GM23248 (cell line): ENCODE measurements at places on chromosomes 6 and 20.

DNA sequence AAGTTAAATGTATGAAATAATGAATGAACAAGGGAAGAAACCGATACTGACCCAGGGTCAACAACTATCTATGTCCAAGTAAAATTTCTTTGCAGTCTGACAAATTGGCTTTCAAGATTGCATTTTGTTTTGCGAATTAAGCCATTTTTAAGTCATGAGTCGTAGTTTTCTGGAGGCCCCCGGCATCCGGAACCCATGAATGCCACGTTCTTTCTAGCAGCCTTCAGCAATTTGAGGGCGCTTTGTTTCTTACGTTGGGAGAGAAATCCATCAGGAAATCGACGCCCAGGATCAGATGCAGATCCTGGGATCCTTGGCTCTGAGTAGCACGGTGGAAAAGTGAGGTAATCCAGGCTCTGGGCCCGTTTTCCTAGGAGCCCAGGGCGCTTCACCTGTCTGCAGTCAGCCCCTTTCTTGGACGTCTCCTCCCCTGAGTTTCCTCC lies 309 bp upstream of the ABRACL start:
- peak; percentile 72 for DNase-seq

DNA sequence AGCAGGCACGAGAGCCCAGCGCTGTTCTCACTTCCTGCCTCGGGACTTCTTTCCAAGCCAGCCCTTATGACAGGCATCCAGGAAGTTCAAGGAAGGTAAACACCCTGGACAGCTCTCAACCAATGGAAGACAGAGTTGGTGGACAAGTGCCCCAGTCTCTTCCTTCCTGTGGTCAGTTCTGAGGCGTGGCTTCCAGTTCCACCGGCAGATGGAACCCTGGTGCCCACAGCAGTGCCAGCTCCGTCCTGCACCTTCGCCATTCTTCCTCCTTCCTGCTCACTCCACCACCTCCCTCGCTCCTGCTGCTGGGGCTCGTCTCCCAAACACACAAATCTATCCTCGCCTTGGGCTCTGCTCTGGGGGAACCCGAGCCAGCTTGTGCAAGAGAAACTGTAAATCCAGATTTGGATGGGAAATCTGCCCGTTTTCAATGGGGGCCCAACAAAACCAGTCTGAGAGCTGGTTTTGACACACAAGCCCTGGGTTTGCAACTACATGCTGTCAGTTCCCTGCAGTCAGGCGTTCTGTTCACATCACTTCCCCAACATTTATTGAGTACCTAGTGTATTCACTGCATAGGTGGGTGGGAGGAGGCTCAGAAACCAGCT lies 162.7 kb downstream of the GRM4 start:
- peak; percentile 34 for DNase-seq

DNA sequence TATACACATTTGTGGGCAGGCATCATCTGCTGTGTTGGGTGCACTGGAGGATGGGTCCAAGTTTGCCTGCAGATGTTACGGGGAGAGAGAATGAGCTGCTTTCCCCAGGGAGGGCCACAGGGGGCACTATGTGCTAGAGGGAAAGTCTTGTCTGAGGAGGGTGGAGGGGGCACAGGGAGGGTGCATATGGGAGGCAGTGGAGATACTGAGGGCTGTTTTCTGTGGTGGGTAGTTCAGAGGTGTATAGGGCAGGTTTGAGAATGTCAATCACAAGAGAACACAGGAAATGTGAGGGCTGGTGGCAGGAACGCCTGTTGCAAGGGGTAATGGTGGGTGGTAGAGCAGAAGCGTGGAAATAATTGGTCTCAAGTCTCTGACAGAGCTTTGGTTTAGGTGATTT lies 7.7 kb upstream of the PTPRA start:
- no peak for DNase-seq

DNA sequence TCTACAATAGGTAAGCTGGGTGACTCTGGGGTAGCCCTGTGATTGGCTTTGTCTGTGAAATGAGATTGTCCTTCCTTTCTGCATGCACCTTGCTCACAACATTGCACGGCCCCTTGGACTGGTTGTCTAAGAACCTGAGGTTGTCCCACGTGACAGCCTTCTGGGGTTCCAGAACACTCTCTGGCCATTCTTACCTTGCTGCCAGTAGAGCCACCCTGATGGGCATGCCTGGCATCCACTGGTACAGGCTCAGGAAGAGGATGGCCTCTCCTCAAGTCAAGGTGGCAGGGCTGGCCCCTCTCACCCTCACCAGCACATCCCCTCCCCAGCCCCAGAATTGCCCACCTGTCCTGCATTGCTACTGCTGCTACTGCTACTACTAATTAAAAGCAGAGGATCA lies 335.0 kb downstream of the PACRG start:
- no peak for DNase-seq

- DNase-seq, result no peak
These were observed 9.8 kb downstream of the MAS1L start for GRCh38 chr6:29477923-29478450.

GRCh38 chr6:144606083-144606482 lies 320.9 kb downstream of the UTRN start:
- no peak for DNase-seq

DNA sequence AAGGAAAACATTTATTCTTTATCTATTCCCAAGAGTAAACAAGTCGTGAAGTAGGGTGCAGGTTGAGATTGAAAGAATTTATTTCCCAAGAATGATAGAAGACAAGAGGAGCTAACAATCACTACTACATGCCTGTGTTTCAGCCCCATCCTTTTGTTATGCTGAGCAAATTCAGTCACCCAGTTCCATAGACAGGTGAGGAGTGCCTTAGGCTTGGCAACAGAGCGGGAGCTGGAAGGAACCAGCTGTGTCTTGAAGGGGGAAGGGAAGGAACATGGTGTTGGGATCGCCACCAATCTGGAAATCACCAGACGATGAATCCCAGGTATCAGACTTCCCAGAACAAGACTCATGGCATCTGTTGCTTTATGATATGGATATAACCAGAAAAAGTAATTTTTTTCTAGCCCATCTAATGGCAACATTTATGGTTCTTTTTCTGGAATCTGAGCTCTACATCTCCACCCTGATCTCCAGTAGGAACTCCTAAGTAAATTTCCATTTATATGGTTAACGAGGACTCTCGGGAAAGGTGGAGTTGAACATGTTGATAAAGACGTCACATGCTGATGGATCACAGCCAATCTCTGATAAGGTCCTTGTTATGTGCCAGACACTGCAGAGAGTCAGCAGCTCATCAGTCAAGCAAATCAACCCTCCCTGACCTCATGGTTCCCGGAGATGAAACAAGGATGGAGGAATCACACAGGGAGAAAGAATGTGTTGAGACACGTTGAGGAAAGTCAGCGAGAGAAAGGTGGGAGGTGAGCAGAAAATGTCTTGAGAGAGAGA lies 344.9 kb downstream of the SMOC2 start:
- DNase-seq, result no peak

- peak; percentile 42 for DNase-seq
These were observed 348.1 kb downstream of the CDC5L start for GRCh38 chr6:44735630-44735963.

DNA sequence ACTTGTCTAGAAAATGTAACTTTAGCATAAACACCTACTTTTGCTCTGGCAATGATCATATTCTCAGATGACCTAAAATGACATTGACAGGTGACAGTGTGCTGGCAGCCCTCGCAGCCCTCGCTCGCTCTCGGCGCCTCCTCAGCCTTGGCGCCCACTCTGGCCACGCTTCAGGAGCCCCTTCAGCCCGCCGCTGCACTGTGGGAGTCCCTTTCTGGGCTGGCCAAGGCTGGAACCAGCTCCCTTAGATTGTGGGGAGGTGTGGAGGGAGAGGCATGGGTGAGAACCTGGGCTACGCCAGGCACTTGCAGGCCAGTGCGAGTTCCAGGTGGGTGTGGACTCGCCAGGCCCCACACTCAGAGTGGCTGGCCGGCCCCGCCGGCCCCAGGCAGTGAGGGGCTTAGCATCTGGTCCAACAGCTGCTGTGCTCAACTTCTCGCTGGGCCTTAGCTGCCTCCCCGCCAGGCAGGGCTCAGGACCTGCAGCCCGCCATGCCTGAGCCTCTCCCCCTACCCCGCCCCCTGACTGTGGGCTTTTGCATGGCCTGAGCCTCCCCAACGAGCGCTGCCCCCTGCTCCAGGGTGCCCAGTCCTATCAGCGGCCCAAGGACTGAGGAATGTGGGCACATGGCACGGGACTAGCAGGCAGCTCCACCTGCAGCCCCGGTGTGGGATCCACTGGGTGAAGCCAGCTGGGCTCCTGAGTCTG lies 17.2 kb downstream of the GSTA1 start:
- no peak for DNase-seq

DNA sequence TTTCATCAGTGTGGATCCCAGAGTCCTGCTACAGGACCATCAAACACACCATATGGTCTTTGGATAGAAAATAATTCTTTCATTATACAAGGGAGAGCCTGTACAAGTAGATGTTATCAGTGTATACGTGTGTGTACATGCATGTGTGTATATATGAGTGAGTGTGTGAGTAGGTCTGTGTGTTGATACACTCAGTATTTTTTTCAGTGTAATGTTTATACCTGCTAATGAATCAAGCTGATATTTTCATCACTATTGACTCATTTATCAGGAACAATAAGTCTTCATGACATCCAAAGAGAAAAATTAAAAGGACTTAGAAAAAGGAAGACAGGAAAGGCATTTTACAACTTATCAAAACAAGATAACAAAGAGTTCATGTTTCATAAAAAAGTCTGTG lies 66.5 kb downstream of the EPM2A start:
- no peak for DNase-seq

GRCh38 chr6:53168516-53169267 lies 20.1 kb upstream of the GCM1 start:
- peak; percentile 71 for DNase-seq

DNA sequence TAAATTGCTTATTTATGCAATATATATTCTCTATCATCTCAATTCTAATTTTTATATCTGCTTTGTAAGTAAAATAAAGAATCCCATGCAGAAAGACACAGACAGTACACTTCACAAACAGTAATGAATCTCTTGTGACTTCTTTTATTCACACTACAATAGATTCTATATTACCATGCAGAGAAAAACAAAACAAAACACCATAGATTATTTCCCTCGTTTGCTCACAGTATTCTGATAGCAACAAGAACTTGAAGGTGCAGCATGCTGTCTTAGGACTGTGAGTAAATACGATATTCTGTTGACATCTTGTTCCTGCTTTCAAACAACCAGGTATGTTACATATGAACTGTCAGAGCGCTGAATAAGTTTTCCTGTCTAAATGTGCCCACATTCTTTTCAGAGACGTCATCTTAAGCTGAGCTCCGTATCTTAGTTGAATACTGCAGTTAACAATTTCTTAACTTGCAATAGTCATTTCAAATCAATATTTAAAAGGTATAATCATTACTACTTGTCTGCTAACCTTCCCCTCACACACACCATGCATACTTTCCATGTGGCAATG lies 140.1 kb downstream of the BTBD9 start:
- peak; percentile 26 for DNase-seq

DNA sequence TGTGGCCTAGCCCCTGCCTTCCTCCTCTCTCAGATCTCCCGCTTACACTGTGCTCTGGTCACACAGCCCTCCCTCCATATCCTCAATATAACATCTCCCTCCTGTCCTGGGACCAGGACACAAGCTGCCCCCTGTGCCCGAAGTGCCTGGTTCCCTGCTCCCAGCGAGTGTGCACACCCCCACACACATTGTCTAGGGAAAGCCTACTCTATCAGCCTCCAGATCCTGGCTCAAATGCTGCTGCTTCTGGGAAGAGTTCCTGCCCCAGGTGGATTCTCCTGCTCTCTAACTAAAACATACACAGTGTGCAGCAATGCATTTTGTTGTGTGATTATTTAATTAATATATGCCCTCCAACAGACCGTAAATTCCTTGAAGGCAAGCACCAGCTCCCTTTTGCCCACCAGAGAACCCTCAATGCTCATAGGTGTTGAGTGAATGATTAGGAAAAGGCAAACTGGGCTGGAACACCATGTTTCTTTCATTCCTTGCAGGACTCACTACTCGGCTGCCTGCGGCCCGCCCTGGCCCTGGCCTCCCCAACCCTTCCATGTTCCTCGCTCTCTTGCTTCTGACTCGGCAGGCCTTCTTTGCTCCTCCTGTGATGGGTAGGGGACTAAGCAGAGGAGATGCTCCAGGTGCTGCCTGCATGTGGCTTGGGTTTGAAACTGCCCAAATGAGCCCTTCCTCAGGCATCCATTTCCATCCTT lies 194.6 kb downstream of the ZDHHC14 start:
- DNase-seq, result no peak

GRCh38 chr20:11108102-11108810 lies 434.5 kb upstream of the JAG1 start:
- DNase-seq, result peak; percentile 36

- DNase-seq, result no peak
These were observed 33.5 kb upstream of the CD93 start for GRCh38 chr20:23119456-23120216.

DNA sequence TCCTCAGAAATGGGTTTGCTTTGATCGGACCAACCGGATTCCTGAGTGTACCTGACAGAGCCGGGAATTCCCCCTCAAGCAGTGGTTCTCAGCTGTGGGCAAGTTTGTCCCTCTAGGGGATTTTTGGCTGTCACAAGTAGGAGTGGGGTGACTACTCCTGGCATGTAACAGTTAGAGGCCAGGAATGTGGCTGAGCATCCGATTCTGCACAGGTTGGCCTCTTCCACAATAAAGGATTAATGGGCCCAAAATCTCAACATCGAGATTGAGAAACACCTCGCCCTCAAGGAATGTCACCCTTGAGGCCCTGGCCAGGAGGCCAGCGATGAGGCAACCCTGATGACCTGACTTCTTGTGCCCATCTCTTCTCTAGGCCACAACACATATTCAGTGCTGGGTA lies 7.9 kb downstream of the AGPAT4 start:
- DNase-seq, result no peak

DNA sequence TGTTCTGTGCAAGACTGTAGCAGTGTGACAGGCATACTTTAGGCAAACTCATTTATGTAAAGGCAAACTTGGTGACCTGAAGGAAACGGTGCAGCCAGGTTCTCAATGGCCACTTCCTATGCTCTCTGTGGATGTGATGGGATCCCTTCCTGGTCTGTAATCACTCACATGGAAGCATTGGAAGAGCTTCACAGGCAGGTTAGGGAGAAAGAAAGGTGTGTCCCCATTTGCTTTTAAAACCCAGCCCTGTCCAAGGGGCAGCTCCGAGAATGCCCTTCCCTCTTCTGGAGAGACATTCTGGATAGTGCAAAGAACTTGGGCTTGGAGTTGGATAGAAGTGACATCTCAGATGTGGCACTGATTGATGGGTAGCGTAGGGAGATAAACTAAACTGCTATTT lies 28.1 kb downstream of the CEP43 start:
- no peak for DNase-seq

DNA sequence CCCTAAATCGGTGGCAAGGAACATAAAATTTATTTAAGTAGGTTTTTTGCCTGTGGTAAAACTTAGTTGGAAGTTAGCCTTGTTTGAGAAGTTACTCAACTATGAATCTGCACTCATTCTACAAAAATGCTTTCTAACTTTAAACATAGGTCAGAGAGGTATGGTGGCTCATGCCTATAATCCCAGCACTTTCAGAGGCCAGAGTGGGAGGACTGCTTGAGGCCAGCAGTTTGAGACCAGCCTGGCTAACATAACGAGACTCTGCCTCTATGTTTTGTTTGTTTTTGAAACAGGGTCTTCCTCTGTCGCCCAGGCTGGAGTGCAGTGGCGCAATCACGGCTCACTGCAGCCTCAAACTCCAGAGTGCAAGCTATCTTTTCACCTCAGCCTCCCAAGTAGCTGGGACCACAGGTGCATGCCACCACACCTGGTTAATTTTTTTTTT lies 16.2 kb downstream of the USP49 start:
- DNase-seq, result peak; percentile 80

- peak; percentile 11 for DNase-seq
These were observed 710.2 kb upstream of the POU3F2 start for GRCh38 chr6:98124171-98124570.
